ENCODE measurements at places on chromosomes 3 and 15. TPM values are rescaled to one million over a fixed set of nuclear protein-coding genes. Genes with fewer than 3 reads are reported as not detected.

Gene CCRL2
- total RNA-seq: 2.2 TPM

Gene KLHL40
- not detected for total RNA-seq

Gene GABRR3
- not detected for total RNA-seq

Gene GRAMD2A
- 0.21 TPM for total RNA-seq

Gene ST3GAL6
- total RNA-seq: 0.83 TPM

Gene CP
- total RNA-seq: not detected

Gene TTLL13
- 0.29 TPM for total RNA-seq

Gene SLCO2A1
- not detected for total RNA-seq

Gene SLC27A2
- 78.0 TPM for total RNA-seq

Gene RPL35A
- 1,253 TPM for total RNA-seq

Gene CYP1A1
- 0.29 TPM for total RNA-seq

Gene SEMA3F
- total RNA-seq: 0.42 TPM

Gene HIGD2B
- total RNA-seq: not detected

Gene SERINC4
- 0.39 TPM for total RNA-seq

Gene VEPH1
- not detected for total RNA-seq

Gene CCDC13
- 0.32 TPM for total RNA-seq

Gene NR2F2
- not detected for total RNA-seq

Gene MED12L
- 4.9 TPM for total RNA-seq

Gene KLHL25
- 11.0 TPM for total RNA-seq

Gene ADAMTS7
- total RNA-seq: 0.47 TPM

Gene SOX2
- total RNA-seq: 0.07 TPM

Gene OR5K2
- total RNA-seq: not detected

Gene FBXL2
- total RNA-seq: not detected

Gene AADACL2
- not detected for total RNA-seq

Gene IDH2
- total RNA-seq: 96.3 TPM
